ENCODE measurements at places on chromosomes 1 and 21.
A peak's percentile ranks its signal among the peaks of the same experiment; 100 is the strongest.

GRCh38 chr1:64107632-64108031, 95.8 kb upstream of the UBE2U start:
- no peak for DNase-seq

DNA sequence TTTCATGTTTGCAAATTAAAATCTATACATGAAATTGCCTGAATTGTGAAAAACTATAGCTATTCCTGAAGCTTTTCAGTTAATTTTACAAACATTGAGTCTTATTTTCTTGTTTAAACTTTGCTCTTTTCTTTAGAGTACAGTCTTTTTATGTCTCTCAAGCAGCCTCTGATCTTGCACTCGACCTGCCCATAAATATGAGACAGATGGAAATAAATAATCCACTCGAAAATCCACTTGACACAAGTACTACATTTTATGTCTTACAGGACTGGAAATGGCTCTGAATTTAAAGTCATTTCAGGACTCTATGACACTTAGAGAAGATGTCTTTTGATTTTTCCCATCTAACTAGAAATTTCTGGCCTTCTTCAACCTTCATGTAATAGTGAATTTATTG, 283.8 kb downstream of the USP25 start:
- no peak for DNase-seq

DNA sequence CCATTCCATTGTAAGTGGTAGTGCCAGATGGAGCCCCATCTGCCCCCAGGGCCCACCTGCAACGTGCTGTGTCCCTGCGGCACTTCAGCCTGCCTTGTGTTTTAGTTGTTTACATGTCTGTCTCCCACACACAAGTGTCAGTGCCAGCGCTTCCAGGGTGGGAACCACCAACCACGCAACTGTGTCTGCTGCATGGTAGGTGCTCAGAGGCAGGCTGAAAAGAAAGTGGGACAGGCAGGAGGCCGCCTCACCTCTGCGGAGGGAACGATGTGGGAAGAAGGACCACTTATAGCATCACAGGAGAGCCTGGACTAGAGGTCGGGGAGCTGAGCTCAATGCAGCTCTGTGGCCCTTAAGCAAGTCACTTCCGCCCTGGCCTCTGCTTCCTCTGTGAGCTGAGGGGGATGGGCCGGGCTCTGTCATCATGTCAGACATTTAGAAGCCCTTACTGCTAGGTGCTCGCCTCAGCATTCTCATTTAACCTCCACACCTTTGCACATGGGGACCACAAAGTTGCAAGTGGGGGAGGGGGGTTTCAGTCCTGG, 17.9 kb downstream of the SLC9A1 start:
- peak; percentile 66 for DNase-seq

DNA sequence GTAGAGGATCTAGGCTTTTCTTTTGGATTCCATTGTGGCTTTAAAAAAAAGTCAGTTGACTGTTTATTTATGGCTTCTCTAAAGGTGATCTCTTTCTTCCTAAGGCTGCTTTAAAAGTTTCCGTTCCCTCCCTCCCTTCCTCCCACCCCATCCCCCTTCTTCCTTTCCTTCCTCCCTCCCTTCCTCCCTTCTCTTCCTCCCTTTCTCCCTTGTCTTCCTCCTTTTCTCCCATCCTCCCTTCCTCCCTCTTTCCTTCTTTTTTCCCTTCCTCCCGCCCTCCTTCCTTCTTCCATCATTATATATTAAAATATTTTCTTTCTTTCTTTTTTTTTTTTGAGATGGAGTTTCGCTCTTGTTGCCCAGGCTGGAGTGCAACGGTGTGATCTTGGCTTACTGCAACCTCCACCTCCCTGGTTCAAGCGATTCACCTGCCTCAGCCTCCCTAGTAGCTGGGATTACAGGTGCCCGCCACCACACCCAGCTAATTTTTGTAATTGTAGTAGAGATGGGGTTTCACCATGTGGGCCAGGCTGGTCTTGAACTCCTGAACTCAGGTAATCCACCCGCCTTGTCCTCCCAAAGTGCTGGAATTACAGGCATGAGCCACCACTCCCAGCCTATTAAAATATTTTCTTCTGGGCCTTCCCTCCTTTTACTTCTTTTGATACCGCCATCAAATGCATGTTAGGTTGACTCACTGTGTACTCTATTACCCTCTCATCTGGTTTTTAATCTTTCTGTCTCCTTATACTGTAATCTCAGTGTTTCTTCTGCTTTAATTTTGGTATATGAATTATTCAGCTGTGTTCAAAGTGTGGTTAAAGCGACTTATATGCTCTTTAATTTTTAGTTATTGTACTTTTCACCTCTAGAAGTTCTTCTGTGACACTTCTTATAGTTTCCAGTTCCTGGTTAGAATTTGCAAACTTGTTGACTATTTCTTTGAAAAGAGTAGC, 59.2 kb upstream of the ATP5PO start:
- DNase-seq = no peak

DNA sequence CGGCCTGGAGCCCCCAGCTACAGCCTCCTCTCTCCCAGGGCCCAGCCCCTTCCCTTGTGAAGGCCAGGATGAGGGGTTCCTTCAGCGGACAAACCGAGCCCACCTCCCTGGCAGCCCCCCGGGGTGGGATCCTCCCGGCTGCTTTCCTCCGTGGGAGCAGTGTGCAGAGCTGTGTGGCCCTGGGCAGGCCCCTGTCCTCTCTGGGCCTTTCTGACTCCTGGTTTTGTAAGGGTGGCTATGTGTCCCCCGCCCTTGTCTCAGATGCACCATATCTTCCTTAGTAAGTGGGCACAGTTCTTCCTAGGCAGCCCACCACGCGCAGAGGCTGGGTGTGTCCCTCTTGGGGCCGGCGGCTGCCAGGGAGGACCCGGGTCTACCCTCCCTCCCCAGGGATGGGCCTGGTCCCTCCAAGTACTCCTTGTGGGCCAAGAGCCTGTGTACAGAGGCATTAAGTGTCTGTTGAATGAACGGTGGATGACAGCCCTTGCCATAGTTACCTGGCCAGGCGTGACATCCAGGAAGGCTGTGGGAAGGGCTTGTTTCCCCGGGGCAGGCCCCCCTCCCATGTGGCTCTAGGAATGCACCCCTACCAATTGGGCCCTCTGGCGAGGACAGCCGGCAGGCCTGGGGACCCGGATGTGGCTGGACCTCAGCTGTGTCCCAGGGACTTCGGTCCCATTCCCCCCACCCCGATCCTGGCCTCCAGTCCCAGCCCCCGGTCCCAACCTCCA, 3.8 kb downstream of the SMIM1 start:
- no peak for DNase-seq

GRCh38 chr1:202961220-202961880, 3.2 kb upstream of the ADIPOR1 start:
- DNase-seq = no peak

GRCh38 chr1:37901191-37901892, 42.0 kb upstream of the MTF1 start:
- no peak for DNase-seq

GRCh38 chr1:8597455-8597854, 220.0 kb downstream of the RERE start:
- DNase-seq = no peak

GRCh38 chr1:90356101-90356500, 361.0 kb downstream of the BARHL2 start:
- no peak for DNase-seq

Measured in activated T-helper 1 cell treated with Interleukin-2 at 50 U/mL for 16 hours (primary cell).